ENCODE measurements at places on chromosomes 13 and 19.

DNA sequence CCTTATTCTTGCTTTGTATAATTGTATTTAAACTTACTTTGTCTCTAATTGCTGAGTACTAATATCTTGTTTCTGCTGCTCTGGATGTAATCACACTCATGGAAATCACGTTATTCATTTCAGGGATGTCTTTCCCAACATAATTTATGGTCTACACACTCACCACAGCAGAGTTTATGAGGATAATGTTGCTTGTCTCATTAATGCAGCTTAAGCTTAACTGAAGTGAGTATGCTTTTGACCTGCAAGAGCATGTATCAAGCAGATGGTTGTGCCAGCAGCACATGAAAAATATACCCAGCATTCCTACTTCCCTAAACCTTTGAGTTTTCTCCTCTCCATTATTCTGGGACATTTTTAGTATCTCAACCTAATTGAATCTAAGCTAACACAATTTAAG is 1080.9 kb downstream of the SLITRK5 start:
- DNase-seq, result peak; percentile 32

- DNase-seq, result no peak
These were observed 8.4 kb downstream of the MED16 start for GRCh38 chr19:884420-885211.

- peak; percentile 48 for DNase-seq
These were observed 6.9 kb downstream of the ZNF221 start for GRCh38 chr19:43957891-43958290.

GRCh38 chr13:22839603-22840530 is 340.9 kb upstream of the SGCG start:
- no peak for DNase-seq

DNA sequence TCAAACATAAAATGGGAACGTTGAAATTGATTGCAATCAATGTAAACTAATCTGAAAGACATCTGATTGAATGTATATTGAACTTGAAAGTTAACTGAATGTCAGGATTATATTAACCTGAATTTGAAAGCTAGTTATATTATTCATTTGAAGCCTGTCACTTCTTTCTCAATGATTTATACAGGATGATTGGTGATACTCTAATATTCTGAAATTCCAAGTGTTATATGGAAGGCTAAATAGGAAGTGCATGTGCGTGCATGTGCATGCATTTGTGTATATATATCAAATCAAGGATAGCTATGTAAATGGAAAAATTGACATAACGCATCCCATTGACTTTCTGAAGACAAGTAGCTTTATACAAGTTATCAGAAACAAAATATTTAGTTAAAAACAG is 143.3 kb downstream of the LMO7 start:
- DNase-seq, result no peak

GRCh38 chr19:45040059-45040771 is 1.4 kb downstream of the CLASRP start:
- no peak for DNase-seq
